ENCODE measurements at places on chromosomes 13 and 19.

- DNase-seq: no peak
Observed at GRCh38 chr13:109465148-109465547, 321.2 kb downstream of the IRS2 start.

- DNase-seq: no peak
Observed at GRCh38 chr19:16569609-16570320, 2.5 kb downstream of the SLC35E1 start.

- DNase-seq: no peak
Observed at GRCh38 chr13:80363890-80364503, 23.1 kb upstream of the SPRY2 start.

DNA sequence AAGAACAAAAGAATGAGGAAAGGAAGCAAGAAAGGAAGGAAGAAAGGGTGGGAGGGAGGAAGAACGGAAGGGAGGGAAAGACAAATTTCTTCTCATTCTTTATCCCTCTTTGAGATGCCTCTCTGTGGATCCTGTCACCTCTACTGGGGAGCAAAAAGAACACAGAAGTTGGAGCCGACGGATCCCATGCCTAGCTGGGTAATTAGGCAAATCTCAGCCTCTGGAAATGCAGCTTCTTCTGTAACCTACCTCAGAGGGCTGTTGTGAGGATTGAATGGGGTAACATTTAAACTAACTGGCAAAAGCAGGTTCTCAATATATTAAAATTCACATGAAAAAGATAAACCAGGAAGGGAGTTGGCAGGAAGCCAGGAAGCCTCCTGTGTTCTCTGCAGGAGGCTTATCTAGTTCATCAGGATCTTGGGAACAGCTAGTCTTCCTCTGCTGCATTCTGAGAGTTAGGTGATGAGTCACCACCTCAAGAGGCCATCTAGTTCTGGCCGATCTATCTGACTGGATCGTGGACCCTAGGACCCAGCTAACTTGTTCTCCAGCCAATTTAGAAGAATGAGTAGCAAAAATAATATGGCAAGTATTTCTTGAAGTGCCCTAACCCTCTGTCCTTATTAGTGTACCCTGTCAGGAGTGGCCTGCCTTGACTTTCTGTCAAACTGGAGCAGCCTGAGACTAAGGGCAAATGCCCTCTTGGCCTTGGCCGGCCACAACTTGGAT is 15.2 kb upstream of the CPB2 start:
- no peak for DNase-seq

- no peak for DNase-seq
Observed at GRCh38 chr13:85019121-85019520, 780.1 kb downstream of the SLITRK6 start.

GRCh38 chr19:54389553-54389952 is 24.8 kb upstream of the LAIR1 start:
- peak; percentile 15 for DNase-seq

DNA sequence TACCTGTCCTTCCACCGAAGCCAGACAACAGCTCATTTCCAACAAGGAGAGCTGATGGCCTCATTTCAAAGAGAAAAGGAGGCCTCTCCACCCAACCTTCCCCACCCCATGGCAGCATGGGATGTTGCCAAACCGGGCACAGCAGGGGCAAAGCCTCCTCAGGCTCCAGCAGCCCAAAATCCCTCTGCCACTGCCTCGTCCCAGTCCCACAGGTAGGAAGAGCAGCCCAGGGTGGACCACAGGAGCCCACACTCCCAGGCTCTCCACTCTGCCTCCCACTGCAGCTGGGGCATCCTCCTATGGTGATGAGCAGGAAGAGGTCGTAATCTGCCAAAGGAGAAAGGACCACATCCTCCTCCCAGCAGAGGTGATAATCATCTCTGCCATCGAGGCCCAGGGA is 50.9 kb downstream of the PEPD start:
- DNase-seq: no peak

DNA sequence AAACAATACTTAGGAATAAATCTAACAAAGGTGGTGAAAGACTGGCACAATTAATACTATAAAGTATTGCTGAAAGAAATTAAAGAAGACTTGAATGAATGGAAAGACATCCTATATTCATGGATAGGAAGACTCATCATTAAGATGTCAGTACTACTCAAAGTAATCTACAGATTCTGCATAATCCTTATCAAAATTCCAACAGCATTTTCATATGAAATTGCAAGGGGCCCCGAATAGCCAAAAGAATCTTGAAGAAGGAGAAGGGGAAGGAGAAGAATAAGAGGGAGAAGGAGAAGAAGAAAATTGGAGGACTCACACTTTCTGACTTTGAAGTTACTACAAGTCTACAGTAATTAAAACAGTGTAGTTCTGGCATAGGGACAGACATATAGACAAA is 25.6 kb upstream of the LRP3 start:
- DNase-seq: no peak

DNA sequence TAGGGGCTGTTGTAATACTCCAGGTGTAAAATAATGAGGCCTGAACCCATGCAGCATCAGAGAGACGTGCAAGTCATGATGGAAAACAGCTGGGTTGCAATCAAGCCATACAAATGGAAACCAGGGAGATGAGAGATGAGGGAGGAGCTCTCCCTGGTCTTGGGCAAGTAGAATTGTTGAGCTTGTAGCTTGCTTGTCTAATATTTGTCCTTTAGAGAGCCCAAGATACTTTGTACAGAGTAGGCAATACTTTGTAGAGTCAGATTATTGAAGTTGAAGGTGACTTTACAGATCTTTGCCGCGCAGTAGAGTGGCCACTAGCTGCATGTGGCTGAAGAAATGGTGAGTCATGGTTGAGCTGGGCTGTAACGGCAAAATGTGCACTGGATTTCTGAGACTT is 8.3 kb downstream of the ATP8A2 start:
- no peak for DNase-seq

GRCh38 chr13:107870400-107870799 is 344.9 kb downstream of the LIG4 start:
- no peak for DNase-seq

DNA sequence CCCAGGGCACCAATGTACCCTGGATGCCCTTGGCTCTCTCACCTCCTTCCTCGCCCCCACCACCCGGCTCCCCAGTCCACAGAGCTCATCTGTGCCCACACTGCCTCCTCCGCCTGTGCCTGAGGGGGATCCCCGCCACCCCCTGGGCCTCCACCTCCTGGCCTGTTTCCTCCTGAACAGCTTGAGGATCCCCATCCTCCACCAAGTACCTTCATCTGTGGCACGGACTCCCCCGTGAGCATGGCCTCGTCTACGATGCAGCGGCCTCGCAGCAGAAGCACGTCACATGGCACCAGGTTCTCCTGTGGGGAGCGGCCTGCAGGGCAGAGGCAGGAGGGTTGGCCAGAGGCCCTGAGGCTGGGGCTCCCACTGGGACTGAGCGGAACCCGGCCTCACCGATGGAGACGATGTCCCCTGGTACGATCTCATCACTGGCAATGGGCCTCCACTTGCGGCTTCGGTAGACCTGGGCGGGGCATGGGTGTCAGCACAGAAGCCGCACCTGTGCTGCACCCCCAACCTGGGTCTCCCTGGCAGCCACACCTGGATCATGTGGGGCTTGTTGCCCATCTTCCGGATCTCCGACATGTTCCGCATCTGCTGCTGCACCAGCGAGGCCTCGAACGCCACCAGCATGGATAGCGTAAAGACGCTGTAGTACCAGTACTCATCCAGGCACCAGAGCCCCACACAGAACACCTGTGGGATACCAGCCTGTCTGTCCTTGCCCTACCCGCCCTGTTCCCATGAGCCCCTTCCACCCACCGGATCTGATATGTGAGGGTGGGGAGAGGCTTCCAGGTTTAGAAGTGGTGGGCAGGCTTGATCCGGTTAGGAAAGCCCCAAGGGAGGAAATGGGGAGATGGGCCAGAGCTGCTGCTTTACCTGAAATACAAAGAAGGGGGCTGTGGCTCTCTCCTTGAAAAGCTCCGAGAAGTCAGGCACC is 6.8 kb downstream of the ATP13A1 start:
- no peak for DNase-seq

- no peak for DNase-seq
Observed at GRCh38 chr19:46892252-46893179, 31.7 kb downstream of the ARHGAP35 start.

DNA sequence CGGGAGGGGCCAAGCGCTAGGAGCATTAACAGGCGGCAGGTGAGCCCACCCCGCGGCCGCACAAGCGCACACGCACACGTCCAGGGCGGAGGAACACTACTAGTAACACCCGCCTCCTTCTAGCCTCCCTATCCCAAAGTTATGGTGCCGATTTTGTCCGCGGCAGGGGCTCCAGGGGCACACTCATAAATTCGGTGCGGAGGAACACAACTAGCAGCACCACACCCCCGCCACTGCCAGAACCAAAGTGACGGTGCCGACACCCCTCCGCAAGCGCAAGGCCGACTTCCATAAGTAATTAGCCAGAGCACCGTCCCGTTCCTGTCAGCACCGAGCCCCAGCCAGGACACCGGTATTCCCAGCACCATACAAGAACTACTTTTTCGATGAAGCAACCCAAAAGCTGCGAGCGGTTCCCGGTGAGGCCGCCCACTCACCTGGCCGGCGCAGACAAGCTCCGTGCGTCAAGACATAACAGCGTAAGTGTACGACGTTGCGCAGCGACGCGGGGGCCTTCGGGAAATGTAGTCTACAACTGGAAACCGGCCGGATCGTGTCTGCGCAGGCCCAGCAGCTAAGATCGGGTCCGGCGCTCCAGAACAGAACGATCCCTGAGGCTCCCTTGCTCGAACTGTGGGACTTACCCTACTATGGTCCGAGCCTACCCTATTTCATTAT is at the start of the genes ZNF540 and ZNF571:
Gene ZNF540 (plus strand): TSS at position 573 of the 678 bp plus-strand sequence. CDS start 3,572 bp downstream, outside the sequence.
Gene ZNF571 (minus strand): TSS at position 489 of the 678 bp plus-strand sequence. CDS start 8,116 bp downstream, outside the sequence.
- DNase-seq: peak; percentile 92

GRCh38 chr13:75467040-75467728 is 14.8 kb downstream of the TBC1D4 start:
- no peak for DNase-seq

- DNase-seq: no peak
Observed at GRCh38 chr13:29999492-30000369, 149.3 kb upstream of the UBL3 start.

DNA sequence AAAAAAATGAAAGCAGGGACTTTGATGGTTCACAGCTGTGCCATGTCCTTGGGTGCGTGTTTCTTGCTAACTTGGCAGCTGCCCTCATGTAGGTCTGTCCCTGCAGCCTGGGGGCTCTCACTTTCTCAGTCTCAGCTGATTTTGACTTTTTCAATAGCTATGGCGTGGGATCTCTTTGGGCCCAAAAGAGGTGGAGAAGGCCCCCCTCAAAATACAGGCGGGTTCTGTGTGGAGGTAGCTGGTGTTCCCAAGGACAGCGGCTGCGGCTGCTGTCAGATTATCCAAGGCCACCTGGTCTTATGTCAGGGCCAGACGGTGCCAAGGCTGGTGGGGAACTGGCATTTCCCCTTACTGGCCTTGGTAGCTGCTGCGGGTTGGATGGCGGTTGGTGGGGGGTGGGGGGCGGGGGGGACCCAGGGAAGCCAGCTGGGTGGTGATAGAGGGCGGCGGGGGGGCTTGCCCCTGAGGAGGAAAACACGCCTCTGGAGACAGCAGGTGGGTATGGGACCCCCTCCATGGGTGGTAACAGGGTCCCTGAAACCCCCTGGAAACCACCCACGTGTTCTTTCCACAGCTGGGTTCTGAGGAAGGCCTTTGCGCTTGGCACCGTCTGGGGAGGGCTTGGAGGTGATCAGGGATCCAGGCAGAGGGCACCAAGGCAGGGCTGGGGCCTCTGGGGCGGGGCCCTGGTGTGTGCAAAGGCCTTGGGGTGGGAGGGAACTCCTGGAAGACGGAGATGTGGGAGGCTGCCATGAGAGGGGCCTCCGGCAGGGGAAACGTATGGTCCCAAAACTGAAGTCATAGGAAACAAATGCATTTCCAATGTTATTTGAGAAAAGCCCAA is 4.1 kb downstream of the TIMM13 start:
- DNase-seq: peak; percentile 8

DNA sequence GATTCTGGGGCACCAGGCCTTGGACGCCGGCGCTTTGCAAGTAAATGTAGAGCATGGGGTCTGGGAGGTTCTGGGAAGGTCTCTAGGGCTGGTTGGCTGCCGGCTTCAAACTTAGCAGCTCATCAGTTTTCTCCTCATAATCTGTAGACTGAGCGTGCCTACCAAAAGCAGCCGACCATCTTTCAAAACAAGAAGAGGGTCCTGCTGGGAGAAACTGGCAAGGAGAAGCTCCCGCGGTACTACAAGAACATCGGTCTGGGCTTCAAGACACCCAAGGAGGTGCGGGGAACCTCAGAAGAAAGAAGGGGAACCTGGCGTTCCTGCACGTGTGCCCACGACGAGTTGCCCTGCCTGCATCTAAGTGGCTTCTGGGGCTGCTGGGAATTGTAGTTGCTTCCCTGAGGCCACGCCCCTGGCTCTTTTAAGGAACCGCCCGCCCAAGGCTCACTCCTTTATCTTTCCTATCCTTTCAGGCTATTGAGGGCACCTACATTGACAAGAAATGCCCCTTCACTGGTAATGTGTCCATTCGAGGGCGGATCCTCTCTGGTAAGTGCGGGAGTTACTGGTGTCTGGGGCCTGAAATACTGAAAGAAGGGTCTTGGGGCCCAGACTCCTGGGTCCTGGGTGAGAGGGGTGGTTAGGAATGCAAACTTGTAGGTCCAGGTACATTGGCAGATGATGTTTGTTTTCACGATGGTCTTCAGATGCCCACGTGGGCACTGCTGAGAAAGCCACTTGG is 984 bp downstream of the RPS11 start:
- DNase-seq: peak; percentile 85

GRCh38 chr13:105827111-105827809 is 708.2 kb downstream of the EFNB2 start:
- no peak for DNase-seq

DNA sequence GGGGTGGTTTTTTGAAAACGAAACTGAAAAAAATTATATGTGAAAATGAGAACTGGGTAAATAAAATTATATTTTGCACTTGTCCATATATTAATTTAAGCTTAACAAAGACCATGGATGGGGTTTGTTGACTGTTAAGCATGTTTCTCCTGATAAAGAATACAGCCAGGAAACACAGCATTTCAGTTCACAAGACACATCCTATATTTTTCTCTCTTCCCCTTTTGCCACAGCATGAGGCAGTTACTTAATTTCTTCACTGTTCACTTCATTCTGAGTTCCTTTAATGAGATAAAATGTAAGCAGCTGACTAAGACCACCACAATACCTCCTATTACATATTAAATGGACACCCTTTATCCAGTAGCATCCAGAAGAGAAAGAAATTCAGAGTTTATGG is 64.0 kb downstream of the RXFP2 start:
- DNase-seq: no peak

- no peak for DNase-seq
Observed at GRCh38 chr19:11252665-11253355, 9.5 kb downstream of the DOCK6 start.

Measured in CD4-positive, alpha-beta T cell treated with Interferon alpha-2 for 1 hour (primary cell).